GM12891 (cell line): ENCODE measurements at places on chromosomes 16 and 17.

DNA sequence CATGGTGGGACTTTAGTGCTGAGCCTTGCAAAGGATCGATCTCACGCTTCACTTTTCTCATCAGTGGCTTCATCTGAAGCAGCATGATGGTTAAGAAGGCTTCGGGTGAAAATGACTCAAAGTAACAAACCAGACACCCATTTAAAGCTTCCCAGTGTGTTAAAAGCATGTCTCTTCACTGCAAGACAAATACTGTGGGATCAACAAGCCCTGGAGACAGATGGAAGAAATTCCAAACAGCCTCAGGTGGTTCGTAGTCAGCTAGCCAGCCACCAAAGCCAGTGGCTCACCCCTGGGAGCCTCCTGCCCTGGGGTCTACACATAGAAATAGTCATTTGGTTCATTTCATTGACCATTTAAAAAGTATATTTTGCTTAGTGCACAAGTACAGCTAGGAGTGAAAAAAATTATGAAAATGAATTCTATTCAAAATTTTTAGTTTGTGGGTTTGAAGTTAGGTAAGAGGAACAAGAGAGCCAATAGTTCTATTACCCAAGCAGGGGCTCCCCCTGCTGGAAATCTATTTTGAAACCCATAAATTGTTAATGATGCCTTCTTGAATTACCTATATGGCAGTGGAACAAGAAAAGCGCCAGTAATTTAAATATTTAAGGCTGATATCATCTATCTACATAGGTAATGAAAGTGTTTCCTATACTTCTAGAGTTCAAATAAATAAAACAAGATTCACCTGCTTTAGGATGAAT, 51.6 kb downstream of the PMP22 start:
- no peak for DNase-seq

GRCh38 chr17:78953356-78954350, 26.1 kb downstream of the LGALS3BP start:
- DNase-seq: no peak

DNA sequence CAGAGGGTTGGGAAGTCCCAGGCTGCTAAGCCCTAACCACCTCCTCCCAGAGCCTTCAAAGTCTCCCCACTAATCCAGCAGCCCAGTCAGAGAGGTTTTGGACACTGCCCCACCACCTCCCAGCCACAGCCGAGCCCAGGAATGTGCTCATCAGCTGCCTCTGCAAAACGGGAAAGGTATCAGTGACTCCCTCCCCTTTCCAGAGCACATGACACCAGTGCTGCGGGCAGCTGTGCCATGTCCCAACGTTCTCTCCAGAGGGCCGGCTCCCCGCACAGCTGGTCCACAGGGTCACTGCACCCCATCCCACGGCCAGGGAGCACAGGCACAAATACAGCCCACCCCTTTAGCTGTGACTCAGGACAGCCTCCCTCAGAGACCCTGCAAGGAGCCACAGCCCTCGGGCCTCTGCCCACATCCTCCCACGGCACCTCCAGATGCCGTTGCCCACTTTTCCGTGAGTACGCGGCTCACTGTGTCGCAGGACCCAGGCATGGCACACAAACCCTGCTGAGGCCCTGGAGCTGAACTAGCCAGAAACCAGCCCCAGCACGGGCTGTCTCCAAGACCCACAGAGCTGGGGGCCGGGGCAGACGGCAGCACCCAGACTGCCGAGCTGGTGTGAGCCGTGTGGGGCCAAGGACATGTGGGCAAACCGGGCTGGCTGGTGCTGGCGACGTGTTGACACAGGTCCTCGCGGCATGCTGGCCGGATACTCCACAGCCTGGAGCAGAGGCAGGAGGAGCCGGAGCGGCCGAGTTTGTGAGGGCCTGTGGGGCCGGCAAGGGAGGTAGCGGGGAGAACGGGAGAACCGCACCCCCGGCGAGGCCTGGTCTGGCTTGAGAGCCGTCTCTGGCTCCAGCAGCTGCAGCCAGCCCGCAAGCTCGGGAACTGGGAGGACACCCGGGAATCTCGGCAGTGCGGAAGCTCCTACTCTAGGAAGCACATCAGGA, 6.3 kb upstream of the PPP1R27 start:
- DNase-seq: no peak

GRCh38 chr16:8862309-8863130, 6.3 kb downstream of the CARHSP1 start:
- DNase-seq: no peak

DNA sequence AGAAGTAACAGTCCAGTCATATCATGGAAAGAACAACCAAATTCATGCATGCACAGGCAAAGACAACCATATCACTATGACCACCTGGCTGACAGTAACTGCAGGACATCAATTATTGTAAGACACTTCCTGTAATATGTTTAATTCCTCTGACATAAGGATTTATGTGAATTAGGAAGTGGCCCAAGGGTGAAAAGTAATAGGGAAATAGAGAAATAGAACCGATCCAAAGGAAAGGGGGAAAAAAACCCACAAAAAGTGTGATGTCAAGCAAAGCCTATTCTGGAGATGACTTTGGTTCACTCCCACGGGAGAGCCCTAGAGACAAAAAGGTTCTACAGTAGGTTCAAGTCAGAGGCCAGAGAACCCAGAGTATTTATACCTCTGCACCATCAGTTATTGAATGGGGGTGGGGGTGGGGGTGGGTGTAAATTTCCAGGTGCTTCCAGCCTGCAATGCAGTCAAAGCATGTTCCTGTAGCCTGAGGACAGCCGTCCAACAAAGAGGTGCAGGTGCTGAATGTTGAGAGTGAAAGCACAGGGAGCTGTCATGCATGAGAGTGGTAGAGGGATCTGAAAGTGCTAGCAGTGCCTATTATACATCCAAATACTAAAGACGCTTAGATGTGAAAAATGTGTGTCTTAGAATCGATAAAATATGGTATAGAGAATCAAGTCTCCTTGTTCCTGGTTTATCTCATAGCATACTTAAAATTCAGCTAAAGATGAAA, 95.6 kb upstream of the HLF start:
- peak; percentile 21 for DNase-seq

- DNase-seq: no peak
Measured at GRCh38 chr16:86718118-86718517, 139.8 kb downstream of the FOXL1 start.

DNA sequence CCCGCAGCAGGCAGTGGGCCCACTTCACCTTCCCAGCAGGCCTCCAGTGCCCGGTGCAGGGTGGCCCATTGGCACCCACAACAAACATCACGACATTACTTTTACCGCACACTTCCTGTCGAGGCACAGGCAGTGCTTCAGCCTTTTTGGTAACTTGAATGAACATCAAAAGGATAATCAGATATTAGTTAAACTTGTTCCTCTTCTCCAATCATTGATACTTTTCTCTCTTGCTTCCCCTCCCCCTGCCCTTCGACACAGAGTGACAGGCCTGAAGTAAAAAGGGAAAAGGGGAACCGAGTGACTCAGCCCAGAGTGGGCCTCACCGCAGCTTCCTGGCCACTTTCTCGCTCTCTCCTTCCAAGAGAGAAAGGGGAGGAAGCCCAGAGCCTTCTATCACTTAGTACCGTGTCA, 507.0 kb downstream of the MAF start:
- peak; percentile 15 for DNase-seq

DNA sequence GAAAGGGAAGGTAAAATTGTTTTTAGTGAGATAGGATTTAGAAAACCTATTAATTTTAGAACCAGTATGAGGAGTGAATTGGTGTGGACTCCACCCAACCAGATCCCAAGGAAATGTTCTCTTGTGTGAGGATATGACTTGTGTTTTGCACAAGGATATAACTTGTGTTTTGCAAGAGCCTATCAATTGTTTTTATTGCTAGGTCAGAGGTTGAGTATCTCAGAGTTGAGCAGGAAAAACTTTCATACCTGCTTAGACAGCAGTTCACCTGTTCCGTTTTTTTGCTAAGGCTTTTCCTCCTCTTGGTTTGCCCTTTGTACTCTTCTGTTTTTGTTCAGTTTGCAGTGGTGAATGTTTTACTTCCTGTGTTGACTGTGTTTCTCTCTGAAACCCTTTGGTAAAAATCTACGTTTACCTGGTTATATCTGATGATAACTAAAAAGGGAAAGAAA, 5.1 kb downstream of the NBR1 start:
- no peak for DNase-seq

DNA sequence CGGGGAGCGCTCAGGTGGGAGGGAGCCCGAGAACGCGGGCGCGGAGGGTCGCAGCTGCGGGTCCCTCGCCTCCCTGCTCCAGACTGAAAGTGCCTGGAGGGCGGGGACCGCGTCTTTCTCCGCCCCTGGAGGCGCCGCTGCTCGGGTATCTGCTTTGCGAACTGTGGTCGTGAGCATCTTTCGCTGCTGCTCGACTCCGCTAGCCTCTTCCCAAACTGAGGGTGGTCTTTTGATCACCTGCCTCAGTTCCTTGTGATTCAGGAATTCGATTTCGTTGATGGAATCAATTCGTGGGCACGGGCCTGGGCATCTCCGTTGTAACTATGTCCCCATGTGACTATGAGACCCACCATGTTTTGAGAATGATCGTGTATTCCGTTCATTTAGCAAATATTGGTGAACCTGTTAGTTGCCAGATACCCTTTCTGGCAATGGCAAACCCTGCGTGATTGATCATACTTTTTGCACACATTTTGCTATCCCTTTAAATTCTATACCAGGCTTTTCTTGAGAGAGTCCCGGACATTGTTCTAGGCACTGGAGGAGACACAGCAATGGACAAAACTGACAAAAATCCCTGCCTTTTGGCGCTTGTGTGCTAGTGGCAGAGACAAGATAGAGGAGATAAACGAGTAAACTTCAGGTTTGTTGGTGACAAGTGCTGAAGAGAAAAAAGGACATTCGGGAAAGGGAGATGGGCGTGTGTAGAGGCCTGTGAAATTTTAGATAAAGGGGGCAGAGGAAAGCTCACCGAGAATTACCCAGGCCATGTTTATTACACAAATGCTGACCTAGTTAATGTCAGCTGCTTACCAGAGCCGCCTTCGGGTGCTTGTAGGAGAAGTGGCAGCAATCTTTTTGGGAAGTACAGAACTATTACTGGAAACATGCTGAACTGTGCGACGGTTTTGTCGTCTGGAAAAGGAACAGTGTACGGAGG, 948 bp downstream of the UTP18 start:
- DNase-seq: no peak

DNA sequence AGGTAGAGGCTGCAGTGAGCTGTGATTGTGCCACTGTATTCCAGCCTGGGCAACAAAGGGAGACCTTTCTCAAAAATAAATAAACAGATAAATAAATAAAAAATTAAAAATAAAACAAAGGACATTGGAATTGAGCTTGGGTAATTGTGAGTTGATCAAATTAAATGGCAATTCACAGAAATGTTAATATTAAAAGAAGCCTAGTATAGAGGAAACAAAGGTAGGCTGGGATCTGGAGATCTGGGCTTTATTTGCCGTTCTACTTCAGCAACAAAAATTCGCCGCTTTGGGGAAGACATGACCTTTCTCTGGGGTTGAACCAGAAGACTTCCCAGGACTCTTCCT, 332 bp upstream of the VPS25 start:
- no peak for DNase-seq

DNA sequence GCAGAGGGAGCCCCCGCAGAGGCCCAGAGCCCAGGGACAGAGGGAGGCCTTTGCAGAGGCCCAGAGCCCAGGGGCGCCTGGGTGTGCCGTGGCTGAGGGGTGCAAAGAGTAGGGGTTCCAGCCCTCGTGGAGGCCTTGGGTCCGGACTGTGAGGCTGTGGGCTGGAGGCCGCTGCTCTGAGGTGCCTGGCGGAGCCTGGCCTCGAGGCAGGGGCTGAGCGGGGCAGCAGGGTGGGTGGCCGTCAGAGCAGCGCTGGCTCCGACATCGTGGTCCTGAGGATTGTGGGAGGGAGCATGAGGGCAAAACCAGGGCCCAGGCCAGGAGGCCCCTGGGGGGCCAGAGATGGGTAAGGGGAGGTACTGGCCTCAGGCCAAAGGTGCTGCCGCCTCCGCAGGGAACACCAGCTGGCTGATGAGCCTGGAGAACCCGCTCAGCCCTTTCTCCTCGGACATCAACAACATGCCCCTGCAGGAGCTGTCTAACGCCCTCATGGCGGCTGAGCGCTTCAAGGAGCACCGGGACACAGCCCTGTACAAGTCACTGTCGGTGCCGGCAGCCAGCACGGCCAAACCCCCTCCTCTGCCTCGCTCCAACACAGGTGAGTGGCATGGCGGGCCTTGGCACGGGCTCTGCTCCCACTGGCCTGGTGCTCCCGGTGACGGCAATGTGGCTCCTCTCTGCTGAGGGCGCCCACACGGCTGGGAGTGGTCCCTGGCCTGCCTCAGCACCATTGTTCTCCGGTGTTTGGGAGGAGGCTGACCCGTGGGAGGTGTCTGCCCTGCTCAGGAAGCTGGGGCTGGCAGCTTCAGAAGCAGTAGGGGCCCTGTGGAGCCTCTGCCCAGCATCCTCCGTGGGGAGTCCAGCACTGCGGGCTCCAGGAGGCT, 33.7 kb downstream of the TSC2 start:
- DNase-seq: no peak

DNA sequence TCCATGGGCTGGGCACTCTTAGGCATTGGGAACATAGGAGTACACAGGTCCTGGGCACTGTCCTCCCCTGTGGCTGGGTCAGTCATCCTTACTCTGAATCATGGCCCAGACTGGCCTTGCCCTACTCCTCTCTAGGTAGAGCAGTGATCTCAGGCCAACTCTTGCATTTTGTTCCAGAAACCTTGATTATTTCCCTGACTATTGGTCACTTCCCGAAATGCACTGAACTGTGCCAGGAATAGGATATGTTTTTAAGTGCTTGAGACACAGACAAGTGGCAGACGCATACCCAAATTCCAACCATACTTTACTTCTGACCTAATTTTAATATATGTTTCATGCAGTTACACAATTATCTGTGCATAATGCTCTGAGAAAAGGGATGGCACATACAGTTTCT, 10.3 kb downstream of the KRABD2 start:
- no peak for DNase-seq

- no peak for DNase-seq
Measured at GRCh38 chr16:57528499-57529390, 7.6 kb downstream of the CCDC102A start.

DNA sequence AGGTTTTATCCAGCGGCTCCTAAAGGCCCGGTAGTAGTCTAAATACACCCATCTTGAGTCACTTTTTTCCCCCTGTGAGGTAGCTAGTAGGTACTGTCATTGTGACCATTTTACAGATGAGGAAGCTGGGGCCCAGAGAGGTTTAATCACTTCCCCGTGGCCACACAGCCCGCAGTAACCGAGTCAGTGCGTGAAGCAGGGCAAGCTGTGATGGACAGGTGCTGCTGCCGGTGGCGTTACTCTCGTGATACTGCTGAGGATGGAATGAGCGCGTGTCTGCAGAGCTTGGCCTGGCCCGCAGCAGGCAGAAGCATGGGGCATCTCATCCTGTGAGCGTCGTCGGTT, 226.3 kb upstream of the CIBAR2 start:
- DNase-seq: no peak

- DNase-seq: no peak
Measured at GRCh38 chr16:85263239-85263585, 150.9 kb upstream of the CIBAR2 start.

DNA sequence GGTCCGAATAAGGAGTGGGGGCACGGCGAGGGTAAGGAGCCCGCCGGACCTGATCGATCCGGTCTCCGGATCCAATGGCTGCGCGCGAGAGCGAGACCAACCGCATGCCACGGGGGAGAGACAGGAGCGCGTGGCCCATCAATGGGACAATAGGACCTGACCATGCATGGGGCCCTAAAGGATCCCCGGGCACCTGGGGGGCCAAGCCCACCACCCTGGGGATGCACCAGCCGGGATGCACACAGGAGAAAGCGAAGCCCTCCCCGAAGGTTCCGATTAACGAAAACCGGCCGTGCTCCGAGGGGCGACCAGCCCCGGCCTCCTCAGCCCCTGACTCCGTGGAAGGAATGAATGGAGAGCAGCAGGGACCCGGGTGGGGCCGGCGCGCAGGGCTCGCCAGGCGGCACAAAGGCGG, 525 bp downstream of the JPT1 start:
- no peak for DNase-seq

- DNase-seq: no peak
Measured at GRCh38 chr17:38742411-38743308, 5.5 kb downstream of the PCGF2 start.
